ENCODE measurements at places on chromosomes 16 and 17.
A peak's percentile ranks its signal among the peaks of the same experiment; 100 is the strongest.

- no peak for DNase-seq
These were observed 17.5 kb downstream of the GRIN2C start for GRCh38 chr17:74842146-74842598.

DNA sequence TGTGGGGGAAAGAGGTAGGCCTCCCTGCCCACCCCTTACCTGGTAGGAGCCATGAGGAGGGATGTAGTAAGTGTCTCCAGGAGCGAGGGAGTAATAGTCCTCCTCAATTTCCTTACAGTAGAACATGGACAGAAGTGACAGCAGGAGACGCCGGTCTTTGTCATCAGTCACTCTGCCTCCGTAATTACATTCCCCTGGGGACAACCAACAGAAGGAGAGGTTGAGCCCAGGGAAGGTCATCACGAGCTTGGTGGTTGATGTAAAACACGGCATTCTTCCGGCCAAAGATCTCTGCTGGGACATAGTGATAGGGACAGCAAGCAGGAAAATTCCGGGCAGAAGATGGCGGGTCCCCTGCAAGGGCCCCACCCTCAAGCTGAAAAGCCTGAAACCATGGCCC lies 47.9 kb downstream of the LYRM1 start:
- DNase-seq = no peak

GRCh38 chr17:79020631-79021301 lies 3.2 kb upstream of the C1QTNF1 start:
- DNase-seq = peak; percentile 47

- no peak for DNase-seq
These were observed 410.4 kb upstream of the MON1B start for GRCh38 chr16:76780556-76780955.

- DNase-seq = peak; percentile 97
These were observed at the start of gene CCP110 for GRCh38 chr16:19523559-19524355. Gene CCP110, plus strand, starts transcription at chr16:19523942. Its CDS starts 3,940 bp downstream, at chr16:19527882.

Data from fibroblast of villous mesenchyme (primary cell).